ENCODE measurements at places on chromosomes 1 and 21.

- DNase-seq: no peak
Observed at GRCh38 chr1:236861560-236862218, 66.6 kb downstream of the MTR start.

DNA sequence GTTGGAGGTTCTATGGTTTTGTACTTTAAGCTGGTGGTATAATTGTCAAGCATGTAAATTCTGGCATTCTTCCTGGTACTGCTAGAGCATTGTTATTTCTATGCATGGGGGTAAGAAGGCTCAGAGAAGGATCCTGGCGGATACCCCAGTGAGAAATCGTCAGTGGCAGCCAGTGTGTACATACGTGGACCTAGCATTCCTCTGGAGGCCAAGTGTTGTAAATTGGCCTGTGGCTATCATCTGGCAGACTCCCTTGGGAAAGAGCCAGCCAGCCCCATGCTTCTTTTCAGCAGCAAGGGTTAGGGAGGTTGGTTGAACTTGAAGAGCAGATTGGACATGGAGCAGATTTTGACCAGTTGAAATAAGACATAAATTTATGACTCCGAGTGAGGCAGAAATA lies 5.2 kb upstream of the AGO3 start:
- DNase-seq: no peak

- no peak for DNase-seq
Observed at GRCh38 chr1:23163395-23163794, 5.3 kb downstream of the LUZP1 start.

DNA sequence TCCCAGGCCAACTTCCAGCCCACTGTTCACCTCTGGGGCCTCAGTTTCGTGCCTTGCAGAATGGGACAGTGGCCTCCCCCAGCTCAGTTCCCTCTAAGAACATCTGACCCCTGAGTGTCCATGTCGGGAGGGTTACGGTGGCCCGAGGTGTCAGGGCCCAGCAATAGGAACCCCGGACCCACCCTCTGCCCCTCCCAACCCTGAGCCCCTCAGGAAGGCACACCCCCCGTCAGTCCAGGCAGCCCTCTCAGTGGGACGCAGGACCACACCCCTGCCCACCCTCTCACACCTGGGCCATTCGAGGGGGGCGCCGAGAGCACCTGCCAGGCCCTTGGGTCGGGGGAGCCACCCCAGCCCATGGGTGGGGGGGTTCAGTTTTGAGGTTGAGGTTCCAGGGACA lies 447 bp downstream of the TTC34 start:
- DNase-seq: no peak

- DNase-seq: no peak
Observed at GRCh38 chr1:115327270-115327669, 10.8 kb downstream of the NGF start.

DNA sequence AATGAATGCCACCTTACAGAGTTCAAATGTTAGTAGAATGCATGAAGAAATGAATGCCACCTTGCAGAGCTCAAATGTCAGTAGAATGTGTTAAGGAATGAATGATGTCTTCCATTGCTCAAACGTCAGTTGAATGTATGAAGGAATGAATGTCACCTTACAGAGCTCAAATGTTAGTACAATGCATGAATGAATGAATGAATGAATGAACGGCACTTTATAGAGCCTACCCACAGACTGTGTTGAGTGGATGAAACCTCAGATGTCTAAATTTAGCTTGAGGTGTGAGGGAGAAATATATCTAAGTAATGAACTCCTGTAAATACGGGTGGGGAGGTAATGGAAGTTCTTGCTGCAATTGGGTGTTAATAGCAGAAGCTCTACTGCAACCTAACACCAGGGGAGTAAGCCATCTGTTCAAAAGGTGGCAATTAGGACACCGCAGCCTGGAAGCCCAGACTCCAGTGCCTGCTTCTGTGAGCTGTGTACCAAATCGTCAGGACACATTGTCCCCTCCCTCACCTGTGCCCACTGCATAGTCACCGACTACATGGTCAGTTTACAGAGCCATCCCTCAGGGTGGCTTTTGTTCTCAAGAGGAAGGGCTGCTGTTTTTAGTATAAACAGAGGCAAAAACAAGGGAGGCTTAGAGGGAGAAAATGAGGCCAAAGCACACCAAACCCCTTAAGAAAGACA lies 26.7 kb downstream of the SUSD4 start:
- DNase-seq: no peak

GRCh38 chr1:35971601-35972000 lies 40.7 kb downstream of the AGO3 start:
- no peak for DNase-seq

DNA sequence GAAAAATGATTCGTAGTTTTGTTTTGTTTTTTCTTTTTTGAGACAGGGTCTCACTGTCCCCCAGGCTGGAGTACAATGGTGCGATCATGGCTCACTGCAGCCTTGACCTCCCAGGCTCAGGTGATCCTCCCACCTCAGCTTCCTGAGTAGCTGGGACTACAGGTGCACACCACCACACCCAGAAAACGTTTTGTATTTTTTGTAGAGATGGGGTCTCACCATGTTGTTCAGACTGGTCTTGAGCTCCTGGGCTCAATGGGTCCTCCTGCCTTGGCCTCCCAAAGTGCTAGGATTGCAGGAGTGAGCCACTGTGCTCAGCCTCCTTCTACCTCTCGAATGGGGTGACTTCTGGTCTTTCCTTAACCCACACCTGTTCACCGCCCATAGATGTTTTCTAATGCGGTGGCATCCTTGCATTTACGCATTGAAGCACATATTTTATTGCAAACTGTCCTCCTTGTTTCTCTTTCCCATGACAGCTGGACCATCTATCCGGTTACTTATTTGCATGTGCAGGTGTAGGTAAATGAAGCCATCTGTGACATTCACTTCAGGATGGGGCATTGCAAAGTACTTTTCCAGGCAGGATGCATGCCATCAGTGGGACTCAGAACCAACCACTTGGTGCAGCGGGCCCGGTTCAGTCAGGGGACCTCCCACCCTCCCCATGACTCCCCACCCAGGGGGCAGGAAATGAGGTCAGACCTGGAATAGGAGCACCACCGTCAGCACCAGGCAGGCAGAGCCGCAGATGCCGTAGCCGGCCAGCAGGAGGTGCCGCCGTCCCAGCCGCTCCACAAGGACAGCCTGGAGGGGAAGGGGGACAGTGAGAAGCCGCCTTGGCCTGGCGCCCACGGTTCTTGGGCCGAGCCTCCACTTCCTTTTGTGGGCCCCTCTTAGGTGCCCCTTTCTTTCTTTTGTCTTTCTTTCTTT lies 16.5 kb downstream of the SLC2A7 start:
- DNase-seq: no peak

GRCh38 chr21:33774551-33774950 lies 132.2 kb downstream of the ITSN1 start:
- no peak for DNase-seq

DNA sequence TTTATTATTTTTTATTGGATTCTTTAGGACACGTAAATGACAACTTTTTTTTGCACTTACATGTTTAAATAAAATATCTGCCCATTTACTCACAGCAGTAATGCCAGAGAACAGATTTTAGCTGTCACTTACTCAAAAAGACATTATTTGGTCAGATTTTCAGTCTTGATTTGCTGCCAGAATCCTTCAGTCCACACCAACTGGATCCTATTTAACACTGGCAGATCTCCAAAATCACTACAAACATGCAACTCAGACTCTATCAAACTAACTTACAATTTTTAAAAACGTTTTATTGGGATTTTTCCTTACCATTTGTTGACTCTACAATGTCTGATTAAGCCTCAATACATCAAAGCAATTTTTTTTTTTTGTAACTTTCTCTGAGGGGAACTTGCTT lies 11.1 kb downstream of the ATP6V1G3 start:
- DNase-seq: no peak

DNA sequence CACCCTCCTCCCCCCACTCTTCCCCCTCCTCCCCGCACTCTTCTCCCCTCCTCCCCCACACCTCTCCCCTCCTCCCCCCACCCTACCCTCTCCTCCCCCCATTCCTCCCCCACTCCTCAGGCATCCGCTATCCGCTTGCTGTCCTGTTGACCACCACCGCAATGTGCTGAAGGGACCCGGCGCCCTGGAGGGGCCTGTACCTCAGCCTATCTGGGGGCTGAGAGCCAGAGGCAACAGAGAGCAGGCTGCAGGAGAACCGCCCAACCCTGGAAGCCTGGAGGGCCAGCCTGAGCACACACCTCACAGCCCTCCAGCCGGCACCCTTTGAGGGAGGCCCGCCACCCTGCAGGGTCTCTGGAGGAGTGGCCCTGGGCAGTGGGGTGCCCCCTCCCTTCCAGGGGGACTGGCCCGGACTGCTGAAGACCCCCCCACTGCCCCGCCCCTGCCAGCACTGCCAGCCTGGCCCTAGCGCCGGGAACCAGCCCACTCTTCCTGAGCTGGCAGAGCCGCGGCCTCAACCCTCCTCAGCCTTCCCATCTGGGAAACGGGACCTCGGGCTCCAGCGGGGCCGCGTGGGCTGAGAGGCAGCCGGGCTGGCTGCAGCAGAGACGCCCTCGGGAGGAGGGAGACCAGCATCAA lies 1.2 kb downstream of the C1QTNF12 start:
- no peak for DNase-seq

- DNase-seq: no peak
Observed at GRCh38 chr1:43997295-43997999, 6.0 kb downstream of the CCDC24 start.

DNA sequence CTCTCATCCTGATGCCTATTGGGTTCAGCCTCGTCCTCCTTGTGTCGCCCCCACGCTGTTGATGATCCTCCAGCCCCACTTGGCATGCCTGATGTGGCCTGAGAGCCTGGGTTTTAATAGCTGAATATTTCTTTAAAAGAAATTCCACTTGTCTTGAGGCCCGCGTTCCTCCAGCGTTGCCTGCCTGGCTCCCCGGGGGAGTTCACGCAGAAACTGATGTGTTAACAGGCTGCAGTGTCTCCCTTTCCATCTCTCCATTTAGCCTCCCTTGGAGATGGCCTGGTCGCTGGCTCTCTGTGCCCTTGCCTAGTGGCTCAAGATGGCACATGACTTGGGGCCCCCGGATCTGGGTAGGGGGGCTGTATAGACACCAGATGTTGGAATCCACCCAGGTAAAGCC lies 9.5 kb downstream of the ACTL8 start:
- DNase-seq: no peak

DNA sequence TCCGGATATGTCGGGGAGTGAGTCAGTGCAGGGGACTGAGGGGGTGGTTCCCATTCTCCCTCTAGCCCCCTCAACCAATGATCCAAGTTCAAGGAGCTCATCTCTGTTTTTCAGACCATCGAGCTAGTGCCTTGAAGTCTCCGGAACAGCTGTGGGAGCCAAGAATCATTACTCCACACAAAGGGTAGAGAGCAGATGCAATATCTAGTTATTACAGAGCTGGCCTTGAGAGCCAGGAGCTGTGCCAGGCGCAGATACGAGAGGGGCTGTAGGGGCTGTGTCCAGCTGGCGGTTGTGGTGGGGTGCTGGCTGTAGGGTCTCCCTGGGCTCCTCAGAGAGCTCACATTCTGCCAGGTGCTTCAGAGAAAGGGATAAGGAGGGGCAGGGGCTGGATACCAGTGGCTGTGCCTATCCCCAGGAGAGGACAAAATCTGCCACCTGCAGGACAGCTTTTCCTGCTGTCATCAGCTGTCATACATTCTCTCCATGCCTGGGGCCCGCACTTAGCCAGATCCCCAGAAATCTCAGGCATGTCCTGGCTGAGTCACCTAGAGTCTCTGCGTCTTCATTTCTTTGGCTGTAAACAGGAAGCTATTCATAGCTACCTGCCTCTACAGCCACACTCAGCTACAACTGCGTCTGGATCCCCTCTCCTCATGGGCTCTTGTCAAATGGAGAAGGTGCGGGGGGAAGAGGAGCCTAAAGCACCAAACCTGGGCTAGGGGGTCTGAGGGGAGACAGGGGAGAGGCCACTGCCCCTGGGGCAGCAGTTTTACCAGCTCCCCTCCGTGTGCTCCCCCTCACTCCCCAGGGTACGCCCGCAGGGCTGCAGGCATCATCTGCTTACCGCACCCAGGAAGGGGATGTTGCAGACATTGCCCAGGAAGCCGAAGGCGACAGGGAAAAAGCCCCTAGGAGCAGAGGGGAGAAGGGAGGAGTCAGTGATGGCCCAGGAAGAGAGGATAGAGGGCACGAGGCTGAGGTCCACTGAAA lies 2.4 kb upstream of the KISS1 start:
- no peak for DNase-seq

- no peak for DNase-seq
Observed at GRCh38 chr1:222060210-222060916, 318.5 kb upstream of the DUSP10 start.

DNA sequence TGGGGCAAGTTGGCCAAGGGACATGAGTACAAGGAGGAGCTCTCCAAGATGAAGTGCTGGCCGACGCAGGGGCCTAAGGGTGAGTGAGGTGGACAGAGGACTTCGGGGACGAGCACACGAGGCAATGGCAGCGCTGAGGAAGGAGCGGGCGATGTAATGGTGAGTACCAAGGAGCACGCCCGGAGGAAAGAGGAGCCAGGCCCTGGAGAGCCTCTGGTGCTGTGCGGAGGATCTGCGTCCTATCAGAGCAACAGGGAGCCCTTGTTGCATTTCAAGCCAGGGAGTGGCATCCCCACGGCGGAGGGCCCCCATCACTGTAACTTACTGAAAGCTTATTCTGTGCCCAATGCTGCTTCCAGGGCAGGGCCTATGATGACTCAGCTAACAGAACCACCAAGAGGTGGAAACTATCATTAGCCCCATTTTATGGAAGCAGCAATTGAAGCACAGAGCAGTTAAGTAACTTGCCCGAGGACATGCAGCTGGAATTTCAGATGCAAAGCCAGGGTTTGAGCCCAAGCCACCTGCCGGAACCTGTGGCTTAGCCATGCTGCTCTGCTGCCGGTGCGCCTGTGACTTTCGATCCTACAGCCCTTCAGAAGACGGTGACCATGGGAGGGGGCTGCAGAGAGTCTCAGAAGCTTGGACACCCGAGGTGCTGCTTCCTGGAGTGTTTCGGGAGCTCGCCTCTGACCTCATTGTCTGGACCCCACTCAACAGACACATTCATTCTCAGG lies 17.6 kb upstream of the AJAP1 start:
- DNase-seq: no peak

- DNase-seq: no peak
Observed at GRCh38 chr1:229023651-229024300, 247.1 kb upstream of the RAB4A start.

GRCh38 chr21:45292399-45293219 lies 4.9 kb upstream of the POFUT2 start:
- peak; percentile 79 for DNase-seq

DNA sequence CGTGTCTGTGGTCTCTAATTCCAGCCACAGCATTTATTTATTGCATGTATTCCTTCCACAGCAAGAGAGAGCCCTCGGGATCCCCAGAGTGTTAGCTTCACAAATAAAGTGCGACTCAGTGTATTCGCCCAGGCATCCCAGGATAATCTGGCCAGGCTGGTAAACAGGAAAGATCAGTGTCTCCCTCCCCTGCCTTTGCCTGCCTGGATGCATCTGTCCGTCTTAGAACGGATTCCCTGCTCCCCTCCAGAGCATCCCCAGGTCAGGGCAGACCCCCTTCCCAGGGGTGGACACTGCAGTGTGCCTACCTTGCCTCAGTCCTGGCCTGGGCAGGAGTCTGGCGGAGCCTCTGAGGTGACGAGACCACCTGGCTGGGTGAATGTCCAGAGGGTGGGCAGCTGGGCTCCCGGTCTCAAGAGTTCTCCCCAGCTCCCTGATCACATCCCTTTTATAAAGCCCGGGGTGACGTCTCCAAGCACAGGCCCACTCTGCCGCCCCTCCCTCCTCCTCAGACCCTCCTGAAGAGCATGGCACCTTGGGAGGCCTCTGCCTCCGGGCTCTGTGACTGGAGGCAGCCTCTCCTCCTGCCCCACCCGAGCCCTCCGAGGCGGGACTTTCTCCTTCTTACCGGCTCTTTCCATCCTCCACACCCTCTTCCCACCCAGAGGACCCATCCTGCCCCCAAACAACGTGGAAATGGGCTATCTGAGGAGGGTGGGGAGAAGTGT lies at the start of gene KISS1:
Gene KISS1 (minus strand): TSS at position 424 of the 728 bp plus-strand sequence. CDS start 3,615 bp downstream, outside the sequence.
- no peak for DNase-seq

GRCh38 chr1:151145304-151146071 lies 943 bp downstream of the SEMA6C start:
- DNase-seq: no peak
